HCT116 (cell line): ENCODE measurements at places on chromosomes 11 and 22. TPM values are rescaled to one million over a fixed set of nuclear protein-coding genes. Genes with fewer than 3 reads are reported as not detected.

MMP3 gene
- total RNA-seq = not detected

TMPRSS4 gene
- 1.5 TPM for total RNA-seq

CRYBA4 gene
- not detected for total RNA-seq

LRRN4CL gene
- 0.71 TPM for total RNA-seq

KRTAP5-10 gene
- 0.20 TPM for total RNA-seq

GRCh38 chr11:2294926-2295290 is 6.8 kb downstream of the C11orf21 start:
- no peak for DNase-seq

- DNase-seq = no peak
Observed at GRCh38 chr22:27144321-27144720, 486.9 kb downstream of the MIAT start.

GRCh38 chr11:11167806-11168205 is 185.2 kb downstream of the CSNK2A3 start:
- no peak for DNase-seq

DNA sequence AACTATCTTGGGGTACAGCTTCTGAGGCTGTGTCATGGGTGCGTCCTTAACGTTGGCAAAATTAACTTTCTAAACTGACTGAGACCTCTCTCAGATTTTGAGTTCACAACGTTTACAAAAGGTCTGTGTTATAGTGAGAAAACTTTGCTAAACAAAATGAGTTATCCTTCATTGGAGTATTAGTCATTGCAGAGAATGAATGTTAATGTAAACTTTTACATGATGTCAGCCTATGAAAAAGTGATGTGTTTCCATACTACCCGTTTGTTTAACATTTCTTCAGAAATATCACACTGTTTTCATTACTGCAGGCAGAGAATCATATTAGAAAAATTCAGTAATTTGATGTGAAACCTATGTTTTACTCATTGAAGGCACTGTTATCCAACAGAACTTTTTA is 32.1 kb downstream of the HSD17B12 start:
- DNase-seq = no peak

GRCh38 chr11:55572548-55572947 is 620 bp downstream of the OR4C16 start:
- DNase-seq = no peak

DNA sequence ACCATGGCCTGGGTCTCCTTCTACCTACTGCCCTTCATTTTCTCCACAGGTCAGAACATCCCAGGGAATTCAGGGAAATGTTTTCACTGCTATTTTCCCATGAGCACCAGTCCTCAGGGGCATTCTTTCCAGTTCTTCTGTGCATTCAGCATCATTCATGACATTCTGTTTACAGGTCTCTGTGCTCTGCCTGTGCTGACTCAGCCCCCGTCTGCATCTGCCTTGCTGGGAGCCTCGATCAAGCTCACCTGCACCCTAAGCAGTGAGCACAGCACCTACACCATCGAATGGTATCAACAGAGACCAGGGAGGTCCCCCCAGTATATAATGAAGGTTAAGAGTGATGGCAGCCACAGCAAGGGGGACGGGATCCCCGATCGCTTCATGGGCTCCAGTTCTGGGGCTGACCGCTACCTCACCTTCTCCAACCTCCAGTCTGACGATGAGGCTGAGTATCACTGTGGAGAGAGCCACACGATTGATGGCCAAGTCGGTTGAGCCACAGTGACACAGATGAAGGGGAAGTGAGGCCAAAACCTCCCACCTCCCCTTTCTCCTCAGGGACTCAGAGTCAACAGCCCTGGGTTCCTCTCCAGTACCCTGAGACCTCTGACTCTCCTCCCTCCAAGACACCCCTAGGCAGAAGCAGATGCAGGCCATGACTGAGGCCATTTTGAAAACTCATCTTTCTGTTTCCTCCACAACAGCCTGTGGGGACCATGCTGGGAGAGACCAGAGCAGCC is 15.9 kb upstream of the IGLL5 start:
- no peak for DNase-seq

GRCh38 chr11:100563541-100564280 is 123.4 kb upstream of the ARHGAP42 start:
- DNase-seq = no peak

GRCh38 chr11:99781074-99781473 is 760.3 kb downstream of the CNTN5 start:
- DNase-seq = no peak

DNA sequence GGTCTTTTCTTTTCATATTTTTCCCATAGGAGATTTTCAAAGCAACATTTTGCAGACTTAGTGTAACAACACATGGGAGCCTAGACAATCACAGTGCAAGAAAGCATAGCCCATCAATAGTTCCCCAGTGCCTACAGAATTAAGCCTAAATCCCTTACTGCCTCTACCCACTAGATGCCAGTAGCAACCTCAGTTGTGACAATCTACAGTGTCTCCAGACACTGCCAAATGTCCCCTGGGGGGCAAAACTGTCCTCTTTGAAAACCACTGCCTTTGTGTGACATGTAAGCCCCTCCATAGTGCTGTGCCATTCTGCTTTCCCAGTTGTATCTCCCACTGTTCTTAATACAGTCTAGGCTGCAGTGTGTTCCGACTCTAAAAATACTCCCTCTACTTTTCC is 1329.0 kb downstream of the LRRC4C start:
- no peak for DNase-seq

DNA sequence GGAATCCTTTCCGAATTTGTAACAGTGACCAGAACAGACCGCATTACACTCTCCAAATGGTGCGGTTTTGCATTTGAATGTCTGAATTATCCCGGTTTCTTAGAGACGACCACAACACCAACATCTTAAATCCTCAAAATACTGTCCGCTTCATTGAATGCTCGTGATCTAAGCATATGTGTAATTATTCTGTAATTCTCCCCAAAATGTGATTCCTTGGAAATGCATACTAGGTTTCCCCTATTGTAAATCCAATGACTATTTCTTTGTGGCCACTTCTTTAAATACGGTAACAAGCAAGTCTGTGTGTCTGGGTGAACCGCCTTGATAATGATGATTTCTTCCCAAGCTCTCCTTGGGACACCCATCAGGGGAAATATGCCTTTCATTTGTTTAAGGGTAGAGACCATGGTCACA is 87.3 kb upstream of the DBX1 start:
- DNase-seq = no peak

- no peak for DNase-seq
Observed at GRCh38 chr11:67415501-67416304, at the start of gene CARNS1. TSS of gene CARNS1 (plus strand) at chr11:67415678. CDS start at chr11:67416200, 522 bp downstream.
